Activated T-helper 9 cell treated with anti-CD3 and anti-CD28 coated beads, Interleukin-2, amount 50 U/mL, for 16 hours (primary cell): ENCODE measurements at places on chromosomes 13 and 19.

GRCh38 chr19:28606269-28607032 lies 606.5 kb downstream of the UQCRFS1 start:
- no peak for DNase-seq

- DNase-seq: no peak
These were observed 1694.4 kb downstream of the EFNB2 start for GRCh38 chr13:104841110-104841509.

DNA sequence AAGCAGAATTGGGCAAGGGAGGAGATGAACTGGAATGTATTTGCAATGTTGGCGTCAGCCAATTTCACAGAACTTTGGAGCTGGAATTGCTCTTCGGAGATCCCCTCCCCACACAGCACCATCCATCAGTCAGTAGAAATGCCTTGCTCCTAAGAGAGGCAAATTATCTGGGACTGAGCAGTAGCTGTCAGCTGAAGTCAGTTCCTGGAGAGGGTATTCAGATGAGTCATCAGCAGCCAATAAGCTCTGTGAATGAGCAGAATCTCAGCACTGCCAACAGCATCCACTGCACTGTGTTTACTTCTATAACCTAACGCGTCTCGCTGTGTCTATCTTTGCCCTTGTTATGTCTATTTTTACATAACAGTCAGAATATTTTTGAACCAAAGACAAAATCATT lies 213.7 kb downstream of the SLITRK5 start:
- DNase-seq: no peak

DNA sequence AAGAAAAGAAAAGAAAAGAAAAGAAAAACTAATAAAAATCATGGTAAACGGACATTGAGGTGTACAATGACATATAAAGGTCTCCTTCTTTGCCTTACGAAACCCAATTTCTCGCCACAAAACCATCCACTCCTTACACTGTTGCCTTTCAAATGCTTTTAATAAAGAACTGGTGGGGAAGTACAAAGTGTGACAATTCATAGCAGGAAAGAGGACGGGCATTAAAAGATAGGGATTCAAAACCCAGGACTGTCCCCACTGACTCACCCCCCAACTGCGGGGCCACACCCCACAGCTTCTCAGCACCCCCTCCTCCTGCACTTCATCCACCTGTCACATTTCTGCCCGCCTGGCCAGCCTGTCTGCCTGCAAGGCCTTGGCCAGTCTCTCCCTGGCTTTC lies 2.4 kb downstream of the MBD3L2B start:
- DNase-seq: no peak

- DNase-seq: no peak
These were observed 309.8 kb downstream of the DNAJC15 start for GRCh38 chr13:43333176-43333575.

DNA sequence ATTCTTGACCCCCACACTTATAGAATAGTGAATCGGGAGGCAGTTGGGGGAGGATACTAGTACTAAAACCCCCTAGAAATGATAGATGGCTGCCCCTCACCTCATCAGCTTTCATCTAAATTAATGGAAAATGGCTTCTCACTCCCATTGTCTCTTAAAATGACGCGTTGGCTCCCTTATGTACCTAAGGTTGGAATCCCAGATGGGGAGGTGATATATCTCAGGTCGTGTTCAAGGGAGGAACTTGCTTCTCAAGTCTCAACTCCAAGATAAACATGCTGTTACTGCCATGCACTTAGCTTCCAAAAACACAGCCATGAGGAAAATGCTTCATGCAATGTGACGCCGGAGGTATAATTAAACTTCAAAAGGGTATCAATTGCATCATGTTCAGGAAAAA lies 18.8 kb upstream of the UBE2L5 start:
- no peak for DNase-seq

DNA sequence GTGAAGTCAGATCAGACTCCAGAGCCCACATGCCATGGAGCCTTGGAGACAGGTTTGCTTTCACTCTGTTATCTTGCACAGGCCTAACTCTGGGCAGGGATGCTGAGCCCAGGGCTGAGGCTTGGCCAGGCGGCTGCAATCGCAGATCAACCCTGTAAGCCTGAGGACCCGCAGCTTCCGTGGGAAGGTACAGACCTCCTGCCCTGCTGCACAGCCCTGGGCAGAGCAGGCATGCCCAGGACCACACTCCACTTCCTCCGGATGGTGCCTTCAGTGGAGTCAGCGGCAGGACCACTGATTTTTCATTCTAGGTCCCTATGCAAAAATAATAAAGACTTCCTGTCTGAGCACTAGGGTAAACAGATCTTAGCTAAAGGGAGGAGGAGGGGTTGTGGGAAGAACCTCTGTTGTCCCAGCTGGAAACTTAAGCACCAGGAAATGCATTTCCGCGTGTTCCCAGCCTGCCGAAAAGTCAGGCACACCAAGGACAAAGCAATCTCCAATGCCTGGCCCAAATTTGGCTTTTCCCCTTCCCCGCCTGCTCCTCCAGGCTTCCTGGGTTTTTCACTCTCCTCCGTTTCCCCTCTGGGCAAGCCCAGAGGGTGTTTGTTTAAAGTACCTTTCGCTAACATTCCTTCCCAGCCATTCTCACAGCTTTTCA lies 87.3 kb downstream of the KCTD15 start:
- DNase-seq: no peak

DNA sequence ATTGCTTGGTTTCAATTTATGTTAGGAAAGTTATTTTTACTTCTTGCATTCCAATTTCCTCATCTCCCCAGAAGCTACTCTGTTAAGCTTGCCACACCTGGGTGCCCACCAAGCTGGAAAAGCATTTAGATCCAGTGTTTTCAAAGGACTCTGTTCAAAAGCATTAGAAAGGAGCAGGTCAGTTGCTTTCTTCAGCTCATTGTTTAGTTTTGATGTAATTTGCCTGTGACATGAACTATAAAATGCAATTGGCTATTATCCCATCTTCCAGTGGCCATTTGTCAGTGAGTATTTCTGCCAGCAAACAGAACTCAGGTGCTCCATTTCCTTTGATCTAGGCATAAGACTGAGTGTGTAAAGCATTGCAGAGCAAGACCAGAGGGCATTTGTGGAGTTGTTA lies 46.7 kb upstream of the RNF113B start:
- DNase-seq: no peak

DNA sequence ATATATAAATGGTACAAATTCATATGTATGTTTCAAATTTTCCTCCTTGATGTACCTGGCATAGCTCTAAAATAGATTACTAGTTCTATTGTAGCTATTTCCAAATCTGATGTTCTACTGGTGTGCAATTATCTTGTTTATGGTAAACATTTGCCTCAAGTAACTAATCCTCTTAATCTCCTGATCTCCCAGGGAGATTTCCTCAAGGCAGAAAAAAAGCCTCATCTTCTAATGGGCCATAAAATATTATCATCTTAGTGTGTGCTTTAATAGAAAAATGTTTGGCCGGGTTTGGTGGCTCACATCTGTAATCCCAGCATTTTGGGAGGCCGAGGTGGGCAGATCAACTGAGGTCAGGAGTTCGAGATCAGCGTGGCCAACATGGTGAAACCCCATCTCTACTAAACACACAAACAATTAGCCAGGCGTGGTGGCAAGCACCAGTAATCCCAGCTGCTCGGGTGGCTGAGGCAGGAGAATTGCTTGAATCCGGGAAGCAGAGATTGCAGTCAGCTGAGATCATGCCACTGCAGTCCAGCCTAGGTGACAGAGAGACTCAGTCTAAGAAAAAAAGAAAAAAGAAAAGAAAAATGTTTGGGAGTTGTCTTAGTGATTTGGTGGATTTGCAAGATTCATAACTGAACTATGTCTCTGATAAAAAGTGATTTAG lies 498.9 kb upstream of the SLITRK5 start:
- DNase-seq: no peak

- DNase-seq: peak; percentile 52
These were observed 31.3 kb upstream of the ISYNA1 start for GRCh38 chr19:18469069-18469846.

- no peak for DNase-seq
These were observed 984.8 kb upstream of the MIR17HG start for GRCh38 chr13:90362707-90363106.

DNA sequence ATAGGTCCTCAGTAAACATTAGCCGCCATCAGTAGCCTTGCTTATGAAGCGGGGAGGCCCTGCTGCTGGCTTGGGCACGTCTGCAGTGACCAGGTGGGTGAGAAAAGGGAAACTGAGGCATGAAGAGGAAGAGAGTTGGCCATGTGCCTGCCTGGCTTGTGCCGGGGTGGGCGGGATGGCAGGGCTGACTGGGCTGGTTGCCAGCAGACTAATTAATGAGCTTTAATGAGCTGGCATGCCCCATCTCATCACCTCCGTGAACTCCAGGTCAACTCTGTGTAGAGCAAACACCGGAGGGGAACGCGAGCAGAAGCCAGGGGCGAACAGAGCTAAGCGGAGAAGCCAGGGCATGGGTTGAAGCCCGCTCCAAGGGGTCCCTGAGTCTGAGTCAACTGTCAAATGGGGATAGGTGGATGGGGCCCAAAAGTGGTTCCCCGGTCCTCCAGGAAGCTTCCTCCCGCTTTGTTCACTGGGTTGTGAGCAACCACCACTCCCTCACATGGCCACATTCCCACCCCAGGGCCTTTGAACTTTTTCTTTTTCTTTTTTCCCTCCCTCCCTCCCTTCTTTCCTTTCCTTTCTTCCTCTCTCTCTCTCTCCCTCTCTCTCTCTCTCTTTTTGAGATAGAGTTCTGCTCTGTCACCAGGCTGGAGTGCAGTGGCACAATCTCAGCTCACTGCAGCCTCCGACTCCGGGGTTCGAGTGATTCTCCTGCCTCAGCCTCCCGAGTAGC lies 8.7 kb downstream of the NR2F6 start:
- no peak for DNase-seq

DNA sequence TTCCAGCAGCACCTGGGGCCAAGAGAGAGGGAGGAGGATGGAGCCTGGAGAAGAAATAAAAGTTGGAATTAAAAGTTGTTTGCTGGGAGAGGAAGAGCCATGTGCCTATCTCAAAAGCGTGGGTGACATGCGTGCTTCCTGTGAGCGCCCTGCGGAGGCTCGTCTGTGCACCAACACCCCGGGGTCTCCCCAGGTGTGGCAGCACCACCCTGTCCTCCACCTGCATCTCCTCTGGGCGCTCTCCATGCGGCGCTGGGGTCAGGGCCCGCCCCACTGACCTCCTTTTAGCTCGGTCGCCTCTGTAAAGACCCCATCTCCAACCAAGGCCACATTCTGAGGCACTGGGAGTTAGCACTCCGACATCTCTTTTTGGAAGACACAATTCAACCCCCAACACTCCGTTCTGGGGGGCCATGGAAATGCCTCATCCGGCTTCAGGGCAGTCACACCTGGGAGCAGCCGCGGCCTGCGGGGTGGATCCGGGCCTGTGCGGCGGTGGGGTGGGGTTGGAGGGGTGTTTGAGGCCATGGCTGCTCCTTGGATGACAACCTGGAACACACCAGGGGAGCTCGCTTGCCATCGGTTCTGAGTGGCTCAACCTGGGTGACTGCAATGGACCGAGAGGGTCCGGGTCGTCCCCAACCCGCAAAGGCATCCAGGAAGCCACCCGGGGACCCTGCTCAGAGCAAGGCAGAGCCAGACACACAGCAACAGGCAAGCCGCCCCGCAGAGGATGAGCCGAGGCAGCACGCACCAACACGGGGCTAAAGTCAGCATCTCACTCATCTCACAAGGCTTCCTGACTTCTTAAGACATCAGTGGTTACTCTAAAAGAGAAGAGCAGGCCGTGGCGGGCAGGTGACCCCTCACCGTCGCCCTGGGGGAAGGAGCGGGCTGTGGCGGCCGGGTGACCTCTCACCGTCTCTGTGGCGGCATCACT lies 79.4 kb upstream of the MCF2L start:
- no peak for DNase-seq

DNA sequence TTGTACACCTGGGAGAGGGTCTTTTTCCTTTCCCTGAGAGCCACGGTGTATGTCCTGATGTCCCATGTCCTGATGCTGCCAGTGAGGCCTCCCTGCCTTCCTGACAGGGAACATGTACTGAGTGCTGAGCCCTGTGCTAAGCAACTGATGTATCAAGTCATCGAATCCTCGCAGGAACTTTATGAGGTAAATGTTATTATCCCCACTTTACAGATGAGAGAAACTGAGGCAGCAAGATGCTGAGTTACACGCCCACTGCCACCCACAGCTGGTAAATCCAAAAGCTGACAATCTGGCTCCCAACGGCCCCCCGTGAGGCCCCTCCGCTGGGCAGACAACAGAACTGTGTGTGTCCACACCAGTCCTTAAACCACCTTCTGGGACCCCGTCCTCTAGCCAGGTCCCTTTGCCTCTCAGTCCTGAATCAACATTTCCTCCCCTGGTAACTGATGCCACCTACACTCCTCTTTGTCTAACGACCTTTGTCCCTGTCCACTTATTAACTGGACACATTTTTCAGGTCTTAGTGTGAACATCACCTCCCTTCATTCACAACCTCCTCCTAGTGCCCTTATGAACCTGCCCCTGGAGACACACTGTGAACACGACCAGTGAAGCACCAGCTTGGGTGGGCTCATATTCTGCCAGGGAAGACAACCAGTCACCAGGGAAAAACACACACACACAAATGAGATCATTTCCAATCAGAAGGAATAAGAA lies 5.4 kb upstream of the VSIG10L start:
- no peak for DNase-seq

DNA sequence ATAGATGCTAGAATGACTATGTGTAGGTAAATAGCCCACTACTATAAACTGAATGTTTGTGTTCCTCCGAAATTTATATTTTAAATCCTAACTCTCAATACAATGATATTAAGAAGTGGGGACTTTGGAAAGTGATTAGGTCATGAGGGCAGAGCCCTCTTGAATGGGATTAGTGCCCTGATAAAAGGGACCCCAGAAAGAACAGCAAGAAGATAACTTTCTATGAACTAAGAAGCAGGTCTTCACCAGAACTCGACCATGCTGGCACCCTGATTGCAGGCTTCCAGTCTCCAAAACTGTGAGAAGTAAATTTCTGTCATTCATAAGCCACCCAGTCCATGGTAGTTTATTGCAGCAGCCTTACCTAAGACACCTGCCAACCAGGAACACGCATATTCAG lies 33.9 kb downstream of the OXGR1 start:
- DNase-seq: no peak

DNA sequence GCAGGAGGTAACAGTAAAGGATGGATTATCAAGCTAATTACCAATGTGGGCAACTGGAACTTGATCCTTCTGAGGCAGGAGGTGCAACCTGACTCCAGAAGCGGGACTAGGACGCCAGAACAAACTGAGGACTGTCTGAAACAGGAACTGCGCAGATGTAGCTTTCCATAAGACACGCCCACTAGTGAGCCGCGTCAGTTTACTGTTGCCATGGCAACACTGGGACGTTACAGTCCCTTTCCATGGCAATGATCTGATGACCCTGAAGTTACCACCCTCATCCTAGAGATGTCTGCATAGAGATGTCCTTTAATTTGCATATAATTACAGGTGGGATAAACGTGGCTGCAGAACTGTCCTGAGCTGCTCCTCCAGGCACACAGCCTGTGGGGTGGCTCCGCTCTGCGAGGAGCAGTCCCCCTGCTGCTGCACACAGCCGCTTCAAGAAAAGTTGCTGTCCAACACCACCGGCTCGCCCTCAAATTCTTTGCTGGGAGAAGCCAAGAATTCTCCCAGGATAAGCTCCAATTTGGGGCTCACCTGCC lies 816.6 kb downstream of the UQCRFS1 start:
- no peak for DNase-seq

- no peak for DNase-seq
These were observed 62.3 kb upstream of the PARP4 start for GRCh38 chr13:24574847-24575246.

GRCh38 chr13:100399455-100399854 lies 189.1 kb downstream of the GGACT start:
- DNase-seq: no peak

- DNase-seq: no peak
These were observed 23.8 kb downstream of the ATP11A start for GRCh38 chr13:112713517-112714253.

- no peak for DNase-seq
These were observed 3.9 kb upstream of the PRX start for GRCh38 chr19:40416918-40417642.
